ENCODE measurements at places on chromosomes 7 and 10. TPM values are rescaled to one million over a fixed set of nuclear protein-coding genes. Genes with fewer than 3 reads are reported as not detected.

DNA sequence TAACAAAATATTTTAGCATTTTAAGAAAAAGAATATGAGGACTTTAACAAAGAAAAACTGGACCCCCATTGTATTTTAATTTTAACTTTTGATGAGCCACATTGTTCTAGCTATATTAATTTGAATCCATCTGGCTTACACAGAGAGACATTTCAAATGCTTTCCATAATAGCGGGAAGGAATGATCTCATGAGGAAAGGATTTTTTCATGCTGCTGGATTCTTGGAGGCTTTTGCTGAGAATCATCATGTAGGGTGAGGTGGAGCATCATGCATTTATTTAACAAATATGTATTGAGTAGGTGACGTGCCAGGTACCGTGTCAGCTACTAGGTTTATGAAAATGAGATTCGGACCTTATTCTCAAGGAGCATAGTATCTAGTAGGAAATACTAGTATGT is 1006.3 kb downstream of the SORCS1 start:
- peak; percentile 67 for DNase-seq

- DNase-seq, result no peak
Measured at GRCh38 chr10:8056871-8057331, 2.4 kb downstream of the GATA3 start.

GRCh38 chr7:140674899-140675701 is 2.4 kb downstream of the ADCK2 start:
- peak; percentile 69 for DNase-seq

- DNase-seq, result no peak
Measured at GRCh38 chr10:43794181-43794815, 145.6 kb upstream of the ZNF32 start.

GRCh38 chr7:151838861-151839381 is 38.0 kb downstream of the PRKAG2 start:
- DNase-seq, result peak; percentile 54

GRCh38 chr7:34844936-34845665 is 187.1 kb downstream of the NPSR1 start:
- DNase-seq, result no peak

The SPDYE6 gene
- total RNA-seq, result not detected

The DIP2C gene
- total RNA-seq, result 15.1 TPM

Measured in muscle of leg (tissue), 16 donors.